Stimulated activated memory B cell treated with anti-CD40 and anti-IgM and Interleukin-4, amounts not matched to agents 10 μg/mL and 1 μg/mL and 100 μg/mL, for 72 hours (primary cell): ENCODE measurements at places on chromosomes 1 and 21.

DNA sequence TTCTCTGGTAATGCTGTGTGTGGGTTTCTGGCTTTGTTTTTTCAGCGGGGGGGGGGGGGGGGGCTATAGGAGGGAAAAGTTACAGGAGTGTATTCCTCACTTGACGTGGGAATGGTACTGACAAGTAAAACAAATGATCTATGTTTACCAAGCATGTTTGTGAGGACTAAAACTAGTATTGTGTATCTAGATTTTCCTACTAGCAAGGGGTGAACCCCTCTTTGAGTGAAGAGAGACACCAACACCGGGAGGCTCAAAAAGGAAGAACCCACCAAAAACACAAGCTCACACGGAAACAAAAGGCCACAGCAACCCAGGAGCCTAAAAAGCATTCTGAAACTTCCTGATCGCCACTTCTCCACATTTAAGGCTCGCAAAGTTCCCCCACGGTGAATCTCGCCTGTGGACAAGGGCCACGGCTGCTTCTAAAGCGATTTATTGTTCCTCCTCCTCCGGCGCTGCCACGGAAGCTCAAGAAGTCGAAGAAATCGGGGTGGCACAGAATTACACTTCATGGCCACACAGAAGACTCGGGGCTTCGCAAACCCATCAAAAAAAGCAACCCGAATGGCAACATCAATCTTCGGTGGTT, 703 bp downstream of the PUM1 start:
- no peak for ATAC-seq

GRCh38 chr1:26275580-26276431, 4.1 kb upstream of the SH3BGRL3 start:
- ATAC-seq: peak; percentile 71

DNA sequence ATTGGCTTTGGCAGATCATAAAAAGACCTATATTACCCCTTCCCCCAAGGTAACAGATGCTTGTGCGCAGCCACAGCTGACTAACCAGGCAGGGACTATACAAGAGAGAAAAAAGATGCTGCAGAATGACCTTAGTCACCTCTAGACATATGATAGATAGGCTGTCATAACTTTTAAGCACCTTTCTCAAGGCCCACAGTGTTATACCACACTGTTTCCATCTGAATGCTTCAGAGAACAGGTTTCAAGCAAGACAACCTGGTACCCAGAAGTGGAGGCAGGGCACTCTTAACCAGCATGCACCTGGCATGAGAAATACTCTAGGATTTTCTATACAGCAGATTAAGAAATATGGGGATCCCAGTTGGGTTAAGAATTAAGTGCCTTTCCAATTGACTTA, 12.8 kb upstream of the OVAAL start:
- no peak for ATAC-seq

GRCh38 chr1:58785442-58786058, 1.7 kb upstream of the JUN start:
- no peak for ATAC-seq

GRCh38 chr1:185853739-185854138, 119.5 kb downstream of the HMCN1 start:
- ATAC-seq: no peak

DNA sequence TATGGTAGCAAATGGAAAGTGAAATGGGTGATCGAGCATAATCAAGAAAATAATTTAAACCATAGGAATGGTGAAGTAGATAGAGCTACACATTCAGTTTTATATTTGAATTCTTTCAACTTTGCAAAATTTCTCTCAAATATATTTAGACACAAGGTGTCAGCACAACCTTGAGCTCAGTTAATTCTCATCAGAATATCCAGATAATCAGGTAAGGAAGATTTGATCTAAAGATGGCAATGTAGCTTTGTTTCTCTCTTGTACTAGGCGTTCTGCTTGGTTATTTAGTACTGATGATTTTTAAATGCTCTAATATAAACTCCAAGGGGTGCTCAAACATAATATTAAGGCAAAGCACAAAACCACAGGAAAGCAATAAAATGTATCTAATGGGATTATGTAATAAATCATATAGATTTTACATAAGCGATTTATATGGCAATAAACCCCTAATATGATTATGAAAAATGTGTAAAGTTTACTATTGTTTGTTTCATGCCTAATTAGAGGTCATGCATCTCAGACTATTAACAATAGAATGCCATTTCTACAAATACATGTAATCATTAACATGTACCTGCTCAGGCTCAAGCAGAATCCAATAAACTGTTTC, 32.4 kb upstream of the SERTAD4 start:
- no peak for ATAC-seq

- no peak for ATAC-seq
Observed at GRCh38 chr1:37096523-37096922, 62.2 kb upstream of the GRIK3 start.

GRCh38 chr1:25023826-25024225, 93.8 kb upstream of the RUNX3 start:
- no peak for ATAC-seq
